ENCODE measurements at places on chromosomes 6 and 20.

- no peak for DNase-seq
Observed at GRCh38 chr6:21907291-21907690, 313.7 kb downstream of the SOX4 start.

DNA sequence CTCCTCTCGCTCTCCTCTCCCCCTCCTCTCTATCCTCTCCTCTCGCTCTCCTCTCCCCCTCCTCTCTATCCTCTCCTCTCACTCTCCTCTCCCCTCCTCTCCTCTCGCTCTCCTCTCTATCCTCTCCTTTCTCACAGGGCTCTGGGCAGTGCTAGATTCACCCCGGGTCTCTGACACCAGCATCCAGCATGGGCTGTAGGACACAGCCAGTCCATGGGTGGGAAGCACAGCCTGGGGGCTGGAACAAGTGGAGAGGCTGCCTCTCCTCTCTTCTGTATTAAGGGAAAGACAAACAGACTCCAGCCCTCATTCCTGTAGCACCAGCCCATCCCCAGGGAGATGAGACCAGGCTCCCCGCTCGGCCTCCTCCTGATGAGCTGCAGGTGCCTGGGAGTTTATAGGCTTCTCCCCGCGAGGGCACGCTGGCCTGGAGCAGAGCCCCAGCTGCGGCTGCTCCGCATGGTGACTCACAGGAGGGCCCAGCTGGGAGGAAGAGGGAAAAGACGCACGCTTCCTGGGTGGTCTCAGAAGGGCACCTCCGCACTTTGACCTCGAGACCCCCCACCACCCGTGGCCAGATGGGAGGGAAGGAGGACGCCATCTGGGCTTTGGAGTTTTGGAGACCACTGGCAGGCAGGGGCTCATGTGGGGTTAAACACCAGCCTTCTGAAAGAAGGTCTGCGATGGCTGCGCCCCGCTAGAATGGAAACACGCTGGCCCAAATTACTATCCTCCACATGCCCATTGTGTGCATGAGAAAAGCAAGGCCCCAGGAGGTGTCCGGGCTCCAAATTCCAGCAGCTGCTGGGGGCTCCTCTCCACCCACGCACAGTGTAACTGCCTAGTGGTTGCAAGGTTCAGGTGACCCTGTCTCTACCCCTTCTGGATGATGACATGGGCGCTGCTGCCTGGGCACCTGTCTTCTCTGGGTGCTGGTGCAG is 68.0 kb downstream of the BMP7 start:
- DNase-seq = no peak

DNA sequence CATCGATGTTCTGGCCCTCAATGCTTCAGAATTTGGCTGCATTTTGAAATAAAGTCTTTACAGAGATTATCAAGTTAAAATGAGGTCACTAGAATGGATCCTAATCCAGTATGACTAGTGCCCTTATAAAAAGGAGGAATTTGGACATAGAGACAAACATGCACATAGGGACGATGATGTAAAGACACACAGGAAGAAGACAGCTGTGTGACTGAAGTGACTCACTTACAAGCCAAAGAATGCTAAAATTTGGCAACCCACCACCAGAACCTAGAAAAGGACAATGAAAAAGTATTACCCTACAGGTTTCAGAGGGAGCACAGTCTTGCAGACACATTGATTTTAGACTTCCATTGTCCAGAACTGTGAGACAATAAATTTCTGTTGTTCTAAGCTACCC is 322.8 kb upstream of the GJE1 start:
- DNase-seq = no peak

DNA sequence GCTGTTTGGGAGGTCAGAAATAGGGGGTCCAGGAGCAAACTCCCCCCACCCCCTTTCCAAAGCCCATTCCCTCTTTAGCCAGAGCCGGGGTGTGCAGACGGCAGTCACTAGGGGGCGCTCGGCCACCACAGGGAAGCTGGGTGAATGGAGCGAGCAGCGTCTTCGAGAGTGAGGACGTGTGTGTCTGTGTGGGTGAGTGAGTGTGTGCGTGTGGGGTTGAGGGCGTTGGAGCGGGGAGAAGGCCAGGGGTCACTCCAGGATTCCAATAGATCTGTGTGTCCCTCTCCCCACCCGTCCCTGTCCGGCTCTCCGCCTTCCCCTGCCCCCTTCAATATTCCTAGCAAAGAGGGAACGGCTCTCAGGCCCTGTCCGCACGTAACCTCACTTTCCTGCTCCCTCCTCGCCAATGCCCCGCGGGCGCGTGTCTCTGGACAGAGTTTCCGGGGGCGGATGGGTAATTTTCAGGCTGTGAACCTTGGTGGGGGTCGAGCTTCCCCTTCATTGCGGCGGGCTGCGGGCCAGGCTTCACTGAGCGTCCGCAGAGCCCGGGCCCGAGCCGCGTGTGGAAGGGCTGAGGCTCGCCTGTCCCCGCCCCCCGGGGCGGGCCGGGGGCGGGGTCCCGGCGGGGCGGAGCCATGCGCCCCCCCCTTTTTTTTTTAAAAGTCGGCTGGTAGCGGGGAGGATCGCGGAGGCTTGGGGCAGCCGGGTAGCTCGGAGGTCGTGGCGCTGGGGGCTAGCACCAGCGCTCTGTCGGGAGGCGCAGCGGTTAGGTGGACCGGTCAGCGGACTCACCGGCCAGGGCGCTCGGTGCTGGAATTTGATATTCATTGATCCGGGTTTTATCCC is at the start of gene VEGFA:
Gene VEGFA (plus strand): TSS at position 686 of the 846 bp plus-strand sequence.
- peak; percentile 83 for DNase-seq

- no peak for DNase-seq
Observed at GRCh38 chr6:28978133-28978491, 27.0 kb downstream of the ZNF311 start.

DNA sequence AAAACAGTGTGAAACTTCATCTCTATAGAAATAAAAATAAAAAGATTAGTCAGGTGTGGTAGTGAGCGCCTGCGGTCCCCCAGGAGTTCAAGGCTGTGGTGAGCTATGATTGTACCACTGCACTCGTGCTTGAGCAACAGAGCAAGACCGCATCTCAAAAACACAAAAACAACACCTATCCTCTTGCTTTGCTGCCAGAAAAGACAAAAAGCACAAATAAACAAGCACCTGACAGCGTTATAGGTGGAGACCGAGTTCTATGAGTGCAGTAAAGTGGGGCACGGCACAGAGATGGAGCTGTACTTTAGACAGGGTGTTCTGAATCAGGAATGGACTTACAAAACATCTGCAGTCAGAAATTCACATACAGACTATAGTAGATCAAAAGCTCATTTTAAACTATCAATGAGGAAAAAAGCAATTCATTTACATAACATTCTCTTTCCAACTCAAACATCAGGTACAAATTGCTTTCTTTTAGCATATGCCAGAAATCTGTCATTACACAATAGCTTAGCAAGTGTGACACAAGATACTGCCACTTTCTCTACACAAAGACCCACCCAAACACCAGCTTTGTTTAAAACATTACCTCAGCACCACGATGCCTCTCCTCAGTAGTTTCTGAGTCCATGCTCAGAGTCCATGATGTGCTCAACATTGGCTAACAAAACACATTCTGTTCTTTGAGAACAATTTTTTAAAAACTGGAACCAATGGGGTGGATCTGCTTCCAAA is 10.1 kb downstream of the EZR start:
- no peak for DNase-seq

GRCh38 chr6:163254341-163254835 is 160.1 kb upstream of the QKI start:
- DNase-seq = no peak

DNA sequence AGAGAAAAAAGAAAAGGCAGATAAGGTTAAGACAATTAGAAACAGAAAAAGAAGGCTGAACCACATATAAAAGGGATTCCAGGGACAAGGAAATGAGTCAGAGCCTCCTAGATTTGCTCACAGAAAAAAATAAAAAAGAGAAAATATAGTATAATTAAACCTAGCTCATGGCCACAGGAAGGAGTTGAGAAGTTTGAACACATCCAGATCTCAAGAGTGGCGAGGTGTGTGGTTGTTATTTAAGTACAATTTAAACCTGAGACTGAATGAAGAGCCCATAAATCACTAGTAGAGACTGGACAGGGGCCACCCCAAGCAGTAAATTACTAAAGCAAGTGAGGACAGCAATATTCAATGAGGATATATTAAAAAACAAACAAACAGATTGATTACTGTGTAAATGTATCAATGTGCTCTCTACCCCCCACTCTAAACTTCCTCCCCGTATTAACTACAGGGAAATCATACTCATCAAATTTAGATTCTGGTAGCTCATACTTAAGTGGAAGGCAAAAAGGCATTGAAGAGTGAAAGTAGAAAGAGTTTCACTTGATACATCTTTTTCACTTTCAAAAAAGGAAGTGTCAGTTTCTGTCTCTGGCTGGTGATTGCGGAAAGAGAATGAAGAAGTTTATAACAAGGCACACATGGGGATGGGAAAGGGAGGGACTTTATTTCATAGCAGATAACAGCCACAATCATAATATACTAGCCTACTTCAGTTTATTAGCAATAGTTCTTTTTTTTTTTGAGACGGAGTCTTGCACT is 49.3 kb upstream of the SCAF8 start:
- no peak for DNase-seq

DNA sequence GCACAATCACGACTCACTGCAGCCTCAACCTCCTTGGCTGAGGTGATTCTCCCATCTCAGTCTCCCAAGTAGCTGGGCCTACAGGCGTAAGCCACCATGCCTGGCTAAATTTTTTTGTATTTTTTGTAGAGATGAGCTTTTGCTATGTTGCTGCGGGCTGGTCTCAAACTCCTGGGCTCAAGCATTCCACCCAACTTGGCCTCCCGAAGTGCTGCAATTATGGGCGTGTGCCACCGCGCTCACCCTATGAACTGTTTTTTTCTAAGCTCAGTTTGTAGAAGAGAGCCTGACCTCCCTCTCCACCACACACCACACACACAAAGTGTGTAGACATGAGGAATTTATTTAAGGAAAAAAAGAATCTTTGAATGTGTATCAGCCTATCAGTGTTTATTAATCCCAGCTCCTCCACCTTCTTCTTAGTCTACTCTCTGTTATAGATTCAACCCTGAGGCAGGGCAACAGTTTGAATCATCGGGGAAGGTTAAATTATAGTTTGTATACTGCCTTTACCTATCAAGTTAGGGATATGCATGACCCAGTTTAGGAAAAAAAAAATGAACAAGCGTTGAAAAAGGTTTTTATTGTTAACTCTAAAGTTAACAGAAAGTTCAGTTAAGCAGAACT is 74.1 kb downstream of the PLEKHG1 start:
- DNase-seq = no peak

- DNase-seq = no peak
Observed at GRCh38 chr6:31877125-31877650, 1.6 kb downstream of the SLC44A4 start.

DNA sequence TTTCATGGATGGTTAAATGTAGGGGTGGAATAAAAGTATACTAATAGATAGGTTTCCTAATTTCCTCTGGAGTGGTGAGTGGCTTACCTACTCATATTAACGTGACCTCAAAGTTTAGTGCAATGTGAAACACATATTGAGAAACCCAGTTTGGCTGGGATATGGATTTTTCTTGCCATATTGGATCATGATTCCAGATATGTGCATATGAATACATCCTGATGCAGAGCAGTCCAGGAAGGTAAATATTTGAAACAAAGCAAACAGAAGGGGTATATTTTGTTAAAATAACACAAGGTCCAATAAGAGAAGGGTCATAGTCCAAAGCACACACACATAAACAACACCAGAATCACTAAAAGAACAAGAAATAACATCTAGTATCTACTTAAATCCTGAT is 608.1 kb downstream of the PKHD1 start:
- no peak for DNase-seq

DNA sequence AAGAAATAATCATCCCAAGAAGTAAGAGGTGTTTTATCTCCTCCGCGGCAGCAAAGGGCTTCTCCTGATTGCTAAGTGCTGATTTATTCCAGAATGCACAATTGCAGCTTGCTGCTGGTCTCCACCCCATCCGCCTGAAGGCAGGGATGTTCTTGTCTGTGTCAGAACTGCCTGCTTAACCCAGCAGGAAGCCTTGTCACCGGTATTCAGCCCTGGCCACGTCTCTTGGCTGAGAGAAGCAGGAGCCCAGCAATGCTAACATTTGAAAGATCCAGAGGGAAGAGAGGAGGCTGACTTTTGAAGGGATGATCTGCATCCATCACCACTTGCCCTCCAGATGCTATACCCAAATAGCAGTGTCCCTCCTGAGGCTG is 4.2 kb downstream of the SCML4 start:
- DNase-seq = no peak

GRCh38 chr6:11276911-11277274 is 44.4 kb upstream of the NEDD9 start:
- DNase-seq = no peak

GRCh38 chr20:36298795-36299339 is 7.3 kb upstream of the DLGAP4 start:
- DNase-seq = no peak

GRCh38 chr6:136521427-136521826 is 28.8 kb downstream of the MAP7 start:
- DNase-seq = no peak

GRCh38 chr6:43990627-43991619 is 136.3 kb downstream of the MRPL14 start:
- no peak for DNase-seq

DNA sequence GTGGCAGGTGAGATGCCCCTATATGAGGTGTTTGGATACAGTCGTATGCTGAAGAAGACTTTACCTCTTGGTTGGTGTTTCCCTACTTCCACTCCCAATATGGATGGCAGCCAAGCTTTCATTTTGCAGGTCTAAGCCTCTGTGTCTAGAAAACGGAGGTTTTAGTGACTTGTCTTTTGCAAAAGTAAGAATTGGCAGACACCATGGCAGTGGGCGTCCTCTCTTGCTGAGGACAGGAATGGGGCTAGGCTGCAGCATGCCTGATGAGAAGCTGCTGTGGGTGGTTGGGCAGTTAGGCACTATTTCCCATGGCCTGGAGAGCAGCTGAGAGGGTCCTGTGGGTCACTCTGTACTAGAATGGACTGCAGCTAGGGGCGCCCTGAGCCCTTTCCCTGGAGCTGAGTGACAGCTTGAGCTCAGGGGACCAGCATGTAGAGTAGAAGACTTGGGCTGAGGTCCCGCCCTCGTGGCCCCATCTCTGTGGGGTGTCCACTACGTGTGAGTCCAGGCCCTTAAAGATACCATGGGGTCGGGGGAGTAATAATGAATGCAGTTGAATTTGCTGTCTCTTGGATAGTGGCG is 127.4 kb downstream of the CDH26 start:
- DNase-seq = no peak

DNA sequence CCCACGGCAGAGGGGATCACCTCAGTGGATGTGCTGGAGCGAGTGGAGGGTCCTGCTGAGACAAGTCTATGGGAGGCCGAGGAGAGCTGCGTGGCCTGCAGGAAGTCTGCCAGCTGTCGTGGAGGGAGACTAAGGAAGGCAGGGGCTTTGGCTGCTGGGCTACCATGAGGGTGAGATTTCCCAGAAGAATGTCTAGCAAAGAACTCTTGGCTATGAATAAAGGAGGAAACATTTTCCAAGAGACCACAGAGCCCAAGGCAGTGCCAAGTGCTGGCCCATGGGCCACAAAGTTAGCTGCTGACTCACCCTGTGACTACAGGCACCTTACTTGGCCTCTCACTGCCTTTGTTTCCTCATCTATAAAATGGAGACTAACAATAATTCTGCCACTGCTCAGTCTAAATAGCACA is 73.4 kb downstream of the PRDM1 start:
- DNase-seq = no peak
